ENCODE measurements at places on chromosomes 3 and 15.
A peak's percentile ranks its signal among the peaks of the same experiment; 100 is the strongest.

DNA sequence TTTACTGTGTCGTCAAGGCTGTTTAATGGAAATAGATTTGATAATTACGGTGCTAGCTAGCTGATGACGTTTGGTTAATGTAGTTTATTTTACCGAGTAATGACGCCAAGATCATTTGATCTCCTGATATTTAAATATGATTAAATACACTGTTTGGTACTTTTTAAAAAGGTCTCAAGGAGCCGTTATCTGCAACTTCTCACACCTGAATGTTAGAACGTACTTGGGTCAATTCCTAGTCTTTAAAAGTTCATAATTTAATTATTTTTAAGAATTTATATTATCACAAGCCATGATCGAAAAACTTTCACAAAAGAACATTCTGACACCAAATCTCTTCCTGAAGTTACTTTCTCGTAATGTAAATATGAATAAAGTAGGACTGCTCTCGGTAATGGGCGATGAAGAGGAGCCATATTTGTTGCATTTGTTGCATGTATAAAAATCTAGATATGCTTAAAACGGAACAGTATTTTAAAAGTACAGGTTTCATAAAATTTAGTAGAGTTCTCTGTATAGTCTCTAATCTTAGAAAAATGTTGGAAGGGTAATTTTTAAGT lies 16.2 kb upstream of the CHD2 start:
- no peak for DNase-seq

GRCh38 chr3:66592927-66593625 lies 92.3 kb upstream of the LRIG1 start:
- no peak for DNase-seq

DNA sequence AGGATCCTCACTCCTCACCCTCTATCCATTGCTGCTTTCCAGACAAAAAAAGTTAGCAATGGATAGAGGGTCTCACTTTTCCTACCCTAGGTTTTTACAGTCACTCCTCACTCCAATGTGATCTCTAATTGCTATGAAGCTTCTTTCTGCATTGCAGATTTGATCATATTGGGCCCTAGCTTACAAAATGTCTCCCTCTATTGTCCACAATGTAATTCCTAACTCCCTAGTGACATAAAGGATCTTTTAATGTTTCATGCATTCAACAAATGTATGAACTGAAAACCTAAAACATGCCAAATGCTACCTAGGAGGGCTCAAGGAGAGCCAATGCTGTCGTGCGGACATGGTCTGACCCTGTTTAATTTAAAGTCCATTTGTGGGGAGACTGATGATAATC lies 234.8 kb downstream of the CADM2 start:
- no peak for DNase-seq

GRCh38 chr3:41847679-41848078 lies 114.2 kb downstream of the ULK4 start:
- no peak for DNase-seq

DNA sequence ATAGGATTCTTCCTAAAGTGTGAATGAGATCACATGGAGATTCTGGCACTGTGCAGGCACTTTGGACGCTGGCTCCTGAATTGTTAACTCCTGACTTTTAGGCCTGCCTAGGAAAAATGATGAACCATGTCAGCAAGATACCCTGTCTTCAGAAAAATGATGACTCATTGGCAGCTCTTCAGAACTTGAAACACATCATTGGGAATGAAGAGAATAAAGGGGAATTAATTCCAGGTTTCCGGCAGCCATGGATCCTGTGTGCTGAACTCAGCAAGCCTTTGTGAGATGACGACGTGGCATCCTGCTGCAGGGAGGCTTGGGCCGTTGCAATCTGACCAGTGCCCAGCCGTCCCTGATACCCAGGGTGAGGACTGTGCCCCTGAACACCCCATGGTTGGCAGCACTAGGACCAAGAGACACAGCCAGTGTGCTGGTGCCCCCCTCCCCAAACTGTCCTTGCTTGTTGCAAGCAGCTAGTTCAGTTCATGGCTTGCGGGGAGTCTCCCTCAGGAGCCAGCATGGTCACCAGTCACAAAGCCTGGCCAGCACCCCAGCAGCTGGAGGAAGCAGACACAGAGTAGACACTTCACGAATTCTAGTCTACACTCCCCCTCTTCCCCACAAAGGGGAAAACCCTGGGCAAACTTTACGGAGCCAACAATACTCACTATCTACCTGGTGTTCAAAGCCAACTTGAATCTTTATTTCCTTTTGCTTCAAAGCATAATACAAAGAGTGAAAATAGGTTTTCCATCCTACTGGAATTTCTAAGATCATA lies 7.8 kb upstream of the LIPC start:
- no peak for DNase-seq

- DNase-seq: peak; percentile 70
Observed at GRCh38 chr3:11582191-11582968, 61.3 kb downstream of the VGLL4 start.

DNA sequence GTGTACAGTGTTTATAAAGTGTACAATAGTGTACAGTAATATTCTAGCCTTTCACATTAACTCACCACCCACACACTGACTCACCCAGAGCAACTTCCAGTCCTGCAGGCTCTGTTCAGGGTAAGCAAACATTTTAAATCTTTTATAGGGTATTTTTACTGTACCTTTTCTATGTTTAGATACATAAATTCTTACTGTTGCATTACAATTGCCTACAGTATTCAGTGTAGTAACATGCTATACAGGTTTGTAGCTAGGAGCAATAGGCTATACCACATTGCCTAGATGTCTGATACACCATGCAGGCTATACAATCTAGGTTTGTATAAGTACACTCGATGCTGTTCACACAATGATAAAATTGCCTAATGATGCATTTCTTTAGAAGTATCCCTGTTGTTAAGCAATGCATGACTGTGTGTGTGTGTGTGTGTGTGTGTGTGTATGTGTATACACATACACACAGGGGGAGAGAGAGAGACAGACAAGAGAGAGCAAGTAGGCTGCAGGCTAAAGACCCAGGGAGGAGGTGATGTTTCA lies 72.5 kb upstream of the PRR23C start:
- DNase-seq: no peak

DNA sequence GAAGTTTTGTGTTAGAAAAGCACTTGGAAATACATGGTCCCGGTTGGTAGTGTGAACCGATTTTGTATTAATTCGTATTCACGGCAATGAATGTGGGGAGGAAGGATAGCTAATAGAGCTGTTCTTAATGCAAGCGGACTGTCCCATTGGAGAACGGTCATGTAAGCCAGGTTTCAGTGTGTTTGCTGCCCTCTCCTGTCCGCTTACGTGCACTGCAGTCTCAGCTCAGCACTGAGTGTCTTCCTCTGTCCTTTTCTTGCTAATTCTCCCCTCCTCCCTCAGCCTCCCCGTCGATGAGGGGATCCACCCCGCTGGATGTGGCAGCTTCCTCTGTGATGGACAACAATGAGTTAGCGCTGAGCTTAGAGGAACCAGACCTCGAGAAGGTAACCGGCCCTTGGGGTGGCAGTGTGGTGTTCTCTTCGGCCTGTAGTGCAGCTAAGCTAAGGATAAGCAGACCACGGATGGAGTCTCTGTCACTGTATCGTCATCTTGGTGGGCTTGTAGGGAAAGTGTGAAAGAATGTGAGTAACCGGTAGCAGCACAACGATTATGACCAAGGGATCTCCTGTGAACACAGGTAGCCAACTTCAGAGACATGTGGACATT lies 267.5 kb upstream of the CHRM5 start:
- DNase-seq: peak; percentile 43

GRCh38 chr3:114404590-114404989 lies 110.8 kb downstream of the TIGIT start:
- DNase-seq: peak; percentile 54
